ENCODE measurements at places on chromosomes 5 and 9.

GRCh38 chr5:74543162-74543995 is 97.1 kb downstream of the ENC1 start:
- peak; percentile 49 for DNase-seq

GRCh38 chr5:78339617-78340436 is 20.6 kb upstream of the SCAMP1 start:
- no peak for DNase-seq

- DNase-seq = no peak
These were observed 117.9 kb upstream of the NR5A1 start for GRCh38 chr9:124625087-124625486.

GRCh38 chr5:174180639-174181038 is 135.1 kb downstream of the NSG2 start:
- DNase-seq = no peak

GRCh38 chr9:128675382-128675781 is 13.6 kb upstream of the SET start:
- DNase-seq = no peak

DNA sequence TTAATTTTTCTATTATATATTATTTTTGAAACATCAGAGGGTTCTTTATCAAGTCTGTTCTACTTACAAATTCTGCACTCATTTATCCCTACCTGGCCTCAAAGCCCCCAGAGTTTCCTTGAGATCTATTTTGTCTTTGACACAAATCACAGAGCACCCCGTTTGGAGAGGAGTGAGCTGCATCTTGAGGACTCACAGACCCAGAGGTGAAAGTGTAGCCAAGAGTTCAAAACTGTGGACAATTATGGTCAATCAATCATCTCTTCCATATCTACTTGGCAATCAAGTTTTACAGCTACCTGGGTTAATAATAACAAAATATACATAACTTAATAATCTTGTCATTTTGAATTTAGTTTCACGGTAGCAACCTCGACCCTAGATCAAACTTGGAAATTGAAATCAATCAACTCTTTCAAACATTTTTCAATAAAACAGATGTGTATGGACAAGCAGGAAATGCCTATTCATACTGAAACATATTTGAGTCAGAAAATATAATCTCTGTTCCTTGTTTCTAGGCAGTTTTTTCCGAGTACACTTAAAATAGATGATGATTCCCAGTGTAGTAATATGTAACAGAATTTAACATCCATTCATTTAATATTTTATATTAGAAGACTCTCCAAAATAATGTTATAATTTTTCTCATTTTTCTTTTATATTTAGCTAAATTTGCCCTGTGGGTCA is 13.7 kb upstream of the SYK start:
- DNase-seq = no peak

- no peak for DNase-seq
These were observed 20.6 kb downstream of the TUT7 start for GRCh38 chr9:86333651-86334050.

All from epithelial cell of prostate (primary cell).